Stimulated activated CD8-positive, alpha-beta memory T cell treated with anti-CD3 and anti-CD28 coated beads, Interleukin-7, amount 100 ng/mL, for 48 hours (primary cell): ENCODE measurements at places on chromosomes 16 and 17.

GRCh38 chr16:2795395-2796143 lies 2.7 kb upstream of the PRSS41 start:
- no peak for DNase-seq

DNA sequence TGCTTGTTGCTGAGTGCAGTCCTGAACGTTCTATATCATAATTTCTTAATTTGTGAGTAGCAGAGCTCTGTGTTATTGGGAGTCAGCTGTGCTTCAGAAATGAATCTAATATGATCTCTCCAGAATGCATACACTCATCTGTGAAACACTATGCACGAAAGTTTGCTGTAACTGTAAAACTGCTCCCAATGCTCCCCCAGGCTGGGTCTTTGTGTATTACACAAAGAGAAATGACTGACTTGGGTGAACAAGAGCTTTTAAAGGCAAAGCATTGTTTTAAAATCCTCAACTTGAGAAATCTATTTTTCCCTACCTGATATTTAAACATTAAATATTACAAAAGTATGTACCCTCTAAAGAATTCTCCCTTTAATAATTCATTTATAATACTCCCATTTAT lies 636.7 kb upstream of the KIF2B start:
- no peak for DNase-seq

GRCh38 chr16:89786474-89787364 lies 29.7 kb downstream of the FANCA start:
- no peak for DNase-seq

DNA sequence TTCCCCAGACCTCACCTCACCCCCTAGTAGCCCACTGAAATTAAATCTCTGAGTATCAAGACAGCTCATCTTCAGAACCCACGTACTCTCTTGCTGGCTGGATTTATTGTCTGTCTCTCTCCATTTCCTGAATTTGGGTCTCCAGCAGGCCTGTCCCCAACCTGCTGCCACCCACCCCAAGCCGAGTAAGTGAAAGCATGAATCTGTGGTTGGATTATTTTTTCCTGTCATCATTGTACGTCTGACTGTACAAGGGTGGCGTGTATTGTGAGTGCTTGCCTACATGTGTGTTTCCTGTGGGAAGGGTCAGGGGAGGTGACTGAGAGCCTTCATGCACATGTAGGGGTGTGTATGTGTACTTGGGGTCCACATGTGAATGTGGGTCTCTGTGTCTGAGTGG lies 5.4 kb downstream of the TNP2 start:
- no peak for DNase-seq

- peak; percentile 60 for DNase-seq
Observed at GRCh38 chr17:74779948-74780400, 3.8 kb upstream of the NAT9 start.
